GM10248 (cell line): ENCODE measurements at places on chromosomes 5 and 9.

- DNase-seq, result no peak
Observed at GRCh38 chr9:20255052-20255451, 367.2 kb downstream of the MLLT3 start.

DNA sequence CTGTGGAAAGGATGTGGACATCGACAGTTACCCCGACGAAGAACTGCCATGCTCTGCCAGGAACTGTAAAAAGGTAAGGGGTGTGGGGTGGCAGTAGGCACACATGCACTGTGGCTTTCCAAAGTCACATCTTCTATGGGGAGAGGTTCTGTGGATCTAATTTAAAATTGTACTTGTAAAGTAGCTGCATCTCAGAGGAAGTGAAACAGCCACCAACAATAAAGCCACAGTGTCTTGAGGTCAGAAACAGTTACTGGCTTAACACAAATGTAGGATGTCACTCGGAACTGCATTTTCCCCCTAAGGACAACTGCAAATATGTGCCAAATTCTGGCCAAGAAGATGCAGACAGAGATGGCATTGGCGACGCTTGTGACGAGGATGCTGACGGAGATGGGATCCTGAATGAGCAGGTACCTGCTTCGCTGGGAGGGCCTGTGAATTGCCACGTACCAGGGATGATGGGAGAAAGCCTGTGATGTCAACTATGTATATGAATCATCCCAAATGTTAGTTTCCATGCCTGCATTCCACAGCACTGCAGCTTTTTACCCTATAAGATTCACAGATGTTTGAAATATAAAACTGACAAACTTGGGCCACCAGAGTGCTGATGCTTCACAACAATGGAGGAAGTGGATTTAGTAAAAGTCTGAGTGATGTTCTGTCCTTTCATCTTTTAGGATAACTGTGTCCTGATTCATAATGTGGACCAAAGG is 35.3 kb downstream of the THBS4 start:
- DNase-seq, result no peak

DNA sequence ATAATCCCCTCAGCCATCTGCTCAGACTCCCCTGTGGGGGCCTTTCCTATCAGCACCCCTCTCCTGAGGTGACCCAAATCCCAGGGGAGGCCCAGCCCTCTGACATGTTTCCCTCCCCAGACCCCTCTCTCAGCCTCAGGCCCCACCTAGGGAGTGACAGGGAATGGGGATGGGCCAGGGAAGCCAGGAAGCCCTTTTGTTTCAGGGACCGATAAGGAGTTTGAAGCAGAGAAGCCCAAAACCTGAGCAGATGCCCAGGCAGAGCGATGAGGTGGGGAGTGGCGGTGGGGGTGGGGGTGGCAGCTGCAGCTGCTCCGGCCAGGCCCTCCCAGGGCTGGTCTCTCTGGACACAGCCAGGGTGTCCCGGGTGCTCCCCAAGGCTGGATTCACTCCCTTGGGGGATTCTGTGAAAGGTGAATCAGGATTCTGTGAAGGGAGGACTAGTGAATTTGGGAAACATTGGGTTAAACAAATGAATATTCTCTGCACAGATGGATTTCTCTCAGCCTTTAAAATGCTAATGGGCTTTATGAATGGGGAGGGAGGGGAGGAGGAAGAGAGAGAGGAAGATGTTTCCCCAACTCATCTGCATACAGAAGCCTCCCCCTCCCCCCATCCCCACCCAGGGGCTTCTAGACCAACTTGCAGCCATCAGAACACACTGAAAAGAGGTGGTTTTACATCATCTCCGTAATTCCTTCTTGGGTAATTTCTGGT is 17.4 kb downstream of the AKNA start:
- DNase-seq, result no peak

GRCh38 chr5:159005062-159005461 is 94.7 kb downstream of the EBF1 start:
- no peak for DNase-seq

- DNase-seq, result no peak
Observed at GRCh38 chr9:4073371-4073770, 226.5 kb downstream of the GLIS3 start.

- no peak for DNase-seq
Observed at GRCh38 chr5:68345171-68345570, 129.6 kb downstream of the PIK3R1 start.

GRCh38 chr5:170388818-170389549 is at the start of gene KCNMB1:
TSS of gene KCNMB1 (minus strand) at chr5:170389367. CDS start at chr5:170385447, 3,920 bp downstream.
- DNase-seq, result no peak

- no peak for DNase-seq
Observed at GRCh38 chr9:72929542-72929941, 23.3 kb downstream of the ALDH1A1 start.

DNA sequence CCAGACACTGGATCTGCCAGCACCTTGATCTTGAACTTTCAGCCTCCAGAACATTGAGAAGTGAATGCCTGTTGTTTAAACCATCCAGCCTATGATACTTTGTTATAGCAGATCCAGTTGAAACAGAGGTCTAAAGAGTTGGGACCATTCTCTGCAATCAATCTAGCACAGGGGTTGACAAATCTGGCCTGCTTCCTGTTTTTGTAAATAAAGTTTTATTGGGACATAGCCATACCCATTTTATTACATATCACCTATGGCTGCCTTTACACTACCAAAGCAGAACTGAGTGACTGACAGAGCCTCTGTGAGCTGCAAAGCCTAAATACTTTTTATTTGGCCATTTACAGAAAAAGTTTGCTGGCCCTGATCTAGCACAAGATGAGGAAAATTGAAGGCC is 62.0 kb downstream of the BARX1 start:
- DNase-seq, result no peak

DNA sequence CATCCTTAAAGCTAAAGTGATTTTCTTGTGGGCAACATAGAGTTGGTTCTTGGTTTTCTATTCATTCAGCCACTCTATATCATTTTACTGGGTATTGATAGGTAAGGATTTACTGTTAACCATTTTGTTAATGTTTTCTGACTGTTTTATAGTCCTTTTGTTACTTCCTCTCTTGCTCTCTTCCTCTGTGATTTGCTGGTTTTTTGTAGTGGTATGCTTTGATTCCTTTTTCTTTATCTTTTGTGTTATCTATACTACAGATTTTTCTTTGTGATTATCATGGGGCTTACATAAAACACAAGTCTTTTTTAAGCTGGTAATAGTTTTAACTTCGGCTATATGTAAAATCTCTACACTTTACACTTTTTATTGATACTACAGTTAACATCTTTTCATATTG is 43.3 kb downstream of the CREBRF start:
- no peak for DNase-seq

- no peak for DNase-seq
Observed at GRCh38 chr5:126098330-126099017, 324.7 kb upstream of the GRAMD2B start.

DNA sequence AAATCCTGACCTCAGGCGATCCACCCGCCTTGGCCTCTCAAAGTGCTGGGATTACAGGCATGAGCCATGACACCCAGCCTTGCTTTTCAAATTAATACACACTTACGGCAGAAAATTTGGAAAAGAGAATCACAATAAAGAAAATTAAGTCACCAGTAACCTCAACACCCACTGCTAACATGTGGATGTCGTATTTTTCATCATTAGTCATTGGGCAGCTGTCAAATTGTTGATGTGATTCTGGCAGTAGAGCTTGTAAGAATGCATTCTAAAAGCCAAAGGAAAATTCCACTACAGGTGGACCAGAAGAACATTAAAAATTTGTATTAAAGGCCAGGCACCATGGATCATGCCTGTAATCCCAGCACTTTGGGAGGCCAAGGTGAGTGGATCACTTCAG is 237.3 kb upstream of the TUT7 start:
- DNase-seq, result no peak

DNA sequence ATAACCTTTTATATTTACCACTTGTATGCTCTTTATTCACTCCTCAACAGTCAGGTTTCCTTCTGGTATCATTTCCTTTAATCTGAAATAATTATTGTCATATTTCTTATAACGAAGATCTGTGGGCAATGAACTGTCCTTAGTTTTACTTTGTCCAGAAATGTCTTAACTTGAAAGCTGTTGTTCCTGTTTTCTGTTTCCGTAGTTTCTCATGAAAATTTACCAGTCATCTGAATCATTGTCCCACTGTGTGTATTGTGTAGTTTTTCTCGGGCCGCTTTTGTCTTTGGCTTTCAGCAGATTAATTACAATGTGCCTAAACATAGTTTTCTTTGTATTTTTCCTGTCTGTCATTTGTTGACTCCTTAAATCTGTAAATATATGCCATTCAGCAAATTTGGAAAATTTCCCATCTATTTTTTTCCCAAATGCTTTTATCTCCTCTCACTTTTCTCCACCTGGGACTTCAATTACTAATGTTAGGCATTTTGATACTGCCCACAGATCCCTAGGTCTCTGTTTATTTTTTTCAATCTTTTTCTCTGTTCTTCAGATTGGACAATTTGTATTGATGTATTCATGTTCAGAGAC is 74.9 kb downstream of the PDE8B start:
- DNase-seq, result no peak

DNA sequence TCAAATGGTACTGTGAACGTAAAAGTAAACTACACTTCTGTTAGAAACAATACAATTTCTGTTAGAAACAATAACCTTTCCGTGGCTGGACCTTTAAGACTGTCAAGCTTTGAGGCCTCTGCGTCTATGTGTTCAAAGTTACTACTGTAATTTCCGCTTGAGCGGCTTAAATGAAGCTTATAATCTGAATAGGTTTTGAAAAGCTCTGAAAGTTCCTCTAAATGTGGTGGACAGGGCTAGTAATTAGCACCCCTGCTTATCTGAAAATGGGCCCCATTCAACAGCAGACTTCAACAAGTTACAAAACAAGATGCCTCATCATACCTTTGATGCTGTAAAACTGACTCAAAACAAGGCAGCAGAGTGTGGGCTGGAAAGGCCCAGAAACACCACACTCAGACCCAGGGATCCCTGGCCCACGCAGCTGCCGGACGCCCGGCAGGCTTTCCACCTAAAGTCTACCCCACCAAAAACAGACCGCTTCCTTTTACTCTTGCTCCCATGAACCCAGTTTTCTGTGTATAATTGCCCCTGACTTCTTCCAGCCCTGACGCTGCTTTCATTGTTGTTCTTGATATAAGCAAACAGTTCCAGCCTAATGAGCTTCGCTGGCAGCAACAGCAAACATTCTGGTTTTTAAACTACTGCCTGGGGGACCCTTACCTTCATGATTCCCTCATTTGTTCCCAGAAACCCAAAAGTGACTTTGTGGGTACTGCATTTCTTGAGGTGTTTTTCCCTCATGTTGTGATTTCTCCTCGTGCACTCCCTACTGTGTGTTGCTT is 66.7 kb downstream of the TLE1 start:
- no peak for DNase-seq

DNA sequence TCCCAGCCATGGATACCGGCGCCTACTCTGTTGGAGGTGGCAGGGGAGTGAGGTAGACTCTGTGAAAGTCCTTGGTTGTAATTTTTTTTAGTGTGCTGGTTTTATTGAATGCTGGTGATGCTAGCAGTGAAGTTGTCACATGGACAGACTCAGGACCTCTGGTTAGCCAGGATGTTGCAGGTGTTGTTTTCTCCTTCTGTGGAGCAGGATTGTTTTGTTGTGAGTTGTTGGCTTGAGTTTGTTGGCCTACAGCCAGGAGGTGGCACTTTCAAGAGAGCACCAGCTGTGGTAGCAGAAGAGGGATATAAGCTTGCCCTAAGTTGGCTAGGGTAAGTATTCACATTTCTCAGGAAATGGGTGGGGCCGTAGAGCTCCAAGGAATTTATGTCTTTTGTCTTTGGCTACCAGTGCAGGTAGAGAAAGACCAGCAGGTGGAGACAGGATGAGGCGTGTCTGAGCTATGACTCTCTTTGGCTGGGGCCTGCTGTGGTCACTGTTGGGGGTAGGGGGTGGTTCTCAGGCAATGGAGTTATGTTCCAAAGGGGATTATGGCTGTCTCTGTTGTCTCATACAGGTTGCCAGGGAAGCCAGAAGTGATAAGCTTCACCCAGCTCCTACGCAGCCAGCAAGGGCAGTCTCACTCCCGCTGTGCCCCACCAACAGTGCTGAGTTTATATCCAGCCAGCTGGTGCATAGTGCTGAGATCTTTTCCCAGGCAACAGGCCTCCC is 248.7 kb downstream of the TAF11L14 start:
- DNase-seq, result no peak

DNA sequence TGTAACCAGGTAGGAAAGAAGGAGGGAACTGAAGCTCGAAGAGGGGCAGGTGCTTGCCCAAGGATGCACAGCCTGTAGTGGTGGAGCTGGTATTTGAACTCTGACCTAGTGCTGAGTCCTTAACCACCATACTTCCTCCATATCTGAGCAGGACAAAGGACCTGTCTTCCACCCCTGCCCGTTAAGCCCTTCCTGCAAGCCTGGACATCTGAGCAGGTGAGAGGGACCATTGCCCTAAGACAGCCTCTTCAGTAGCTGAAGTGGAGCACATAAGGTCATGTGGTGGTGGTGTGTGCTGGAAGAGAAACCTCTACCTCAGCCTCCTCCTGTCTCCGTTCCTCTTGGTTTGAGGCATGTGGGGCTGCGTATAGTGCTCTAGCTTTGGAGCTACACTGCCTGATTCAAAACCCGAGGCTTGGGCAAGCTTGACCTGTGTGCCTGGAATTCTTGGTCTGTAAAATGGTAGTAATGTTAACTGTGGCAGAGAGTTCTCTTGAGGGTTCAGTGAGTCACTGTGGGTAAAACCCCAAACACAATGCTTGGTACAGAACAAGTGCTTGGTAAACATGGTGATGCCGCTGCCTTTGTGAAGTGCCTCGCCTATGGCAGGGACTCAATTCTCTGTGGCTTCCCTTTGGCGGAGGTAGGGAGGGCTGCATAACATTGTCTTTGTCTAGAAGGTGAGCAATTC is 7.4 kb downstream of the GALNT10 start:
- DNase-seq, result no peak

- DNase-seq, result no peak
Observed at GRCh38 chr9:137224830-137225694, at the start of gene CYSRT1. TSS of gene CYSRT1 (plus strand) at chr9:137225174. CDS start at chr9:137225622, 448 bp downstream.

DNA sequence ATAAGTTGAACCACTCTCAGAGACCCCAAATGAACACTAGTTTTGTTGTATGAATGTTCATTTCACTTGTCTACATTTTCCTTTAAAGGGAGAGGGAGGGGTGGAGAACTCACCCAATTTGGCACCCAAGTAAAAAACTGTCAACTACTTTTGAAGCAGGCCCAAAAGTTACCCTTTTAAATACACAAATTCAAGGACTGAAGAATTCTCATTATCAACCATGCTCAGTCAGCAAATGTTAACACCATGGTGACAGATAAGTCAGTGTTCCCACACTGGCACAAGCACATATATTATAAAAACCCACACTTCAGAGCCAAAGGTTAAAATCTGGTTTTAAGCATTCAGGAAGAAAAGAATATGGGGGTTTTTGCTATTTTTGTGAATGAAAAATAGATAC is 31.6 kb downstream of the CSNK1A1 start:
- no peak for DNase-seq

DNA sequence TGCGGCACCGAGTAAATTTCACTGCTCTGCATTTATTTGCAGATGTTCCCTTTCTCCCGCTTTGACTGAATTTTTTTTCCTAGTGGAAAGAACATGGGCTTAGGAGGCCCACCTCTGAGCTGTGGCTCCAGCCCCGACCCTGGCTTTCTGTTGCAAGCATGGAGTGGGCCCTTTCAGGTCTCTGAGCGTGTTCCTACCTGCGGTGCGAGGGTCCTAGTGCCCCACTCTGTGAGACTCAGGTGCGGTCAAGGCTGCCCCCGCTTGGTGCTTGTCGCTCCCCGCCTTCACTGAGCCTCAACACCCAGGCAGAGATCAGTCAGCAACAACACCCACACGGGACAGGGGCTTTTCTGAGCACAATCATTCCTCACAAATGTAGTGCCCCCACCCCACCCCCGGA is 32.0 kb downstream of the SLC6A3 start:
- DNase-seq, result no peak

GRCh38 chr5:167993771-167994170 is 297.7 kb upstream of the WWC1 start:
- no peak for DNase-seq
